Activated CD8-positive, alpha-beta memory T cell treated with anti-CD3 and anti-CD28 coated beads, Interleukin-2, amount 50 U/mL, for 48 hours (primary cell): ENCODE measurements at places on chromosomes 3 and 15.

DNA sequence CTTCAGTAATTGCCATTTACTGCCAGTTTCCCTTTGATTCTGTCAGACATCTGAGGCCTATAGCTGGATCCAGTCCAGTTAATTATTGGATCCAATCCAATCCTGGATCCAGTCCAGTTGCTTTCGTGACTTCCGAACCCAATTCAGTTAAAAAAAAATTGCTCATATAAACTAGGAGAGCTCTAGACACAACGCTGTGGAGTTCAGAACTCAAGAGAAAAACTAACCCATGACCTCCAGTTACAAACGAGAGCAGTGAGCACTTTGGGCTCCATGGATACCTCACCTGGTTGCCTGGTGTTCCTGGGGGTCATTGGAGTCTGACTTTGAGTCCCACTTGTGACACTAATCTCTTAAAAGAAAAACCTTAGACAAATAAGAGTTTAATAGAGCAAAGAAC is 269.8 kb downstream of the THSD4 start:
- DNase-seq: no peak

- no peak for DNase-seq
Measured at GRCh38 chr15:57112178-57112577, 193.7 kb downstream of the TCF12 start.

DNA sequence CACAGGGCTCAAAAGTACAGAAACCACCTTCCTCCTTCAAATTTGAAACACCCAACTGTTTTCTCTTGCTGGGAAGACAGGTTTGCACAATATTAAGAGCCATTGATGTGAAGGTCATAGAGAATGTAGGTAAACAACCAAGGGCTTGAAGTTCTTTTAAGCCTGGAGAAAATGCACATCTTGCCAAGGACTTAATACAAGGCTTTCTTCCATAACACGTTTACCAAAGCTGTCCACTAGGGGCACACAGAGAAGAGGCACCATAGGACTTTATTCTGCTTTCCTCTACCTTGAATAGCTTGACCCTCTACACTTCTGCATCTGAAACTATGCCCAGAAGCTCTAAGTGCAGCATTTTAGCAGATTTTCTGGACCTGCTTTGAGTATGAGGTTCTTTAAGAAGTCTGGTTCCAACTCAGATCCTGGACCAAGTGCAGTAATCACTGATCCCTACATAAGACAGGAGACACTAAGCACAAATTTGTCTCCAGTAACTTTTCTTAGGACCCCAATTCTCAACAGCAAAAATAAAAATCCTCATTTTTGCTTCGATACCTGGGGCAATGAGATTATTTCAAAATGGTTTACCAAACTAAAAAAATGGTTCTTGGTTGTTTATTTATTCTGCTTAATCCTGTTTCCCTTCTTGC is 138.0 kb downstream of the FBN1 start:
- DNase-seq: no peak

DNA sequence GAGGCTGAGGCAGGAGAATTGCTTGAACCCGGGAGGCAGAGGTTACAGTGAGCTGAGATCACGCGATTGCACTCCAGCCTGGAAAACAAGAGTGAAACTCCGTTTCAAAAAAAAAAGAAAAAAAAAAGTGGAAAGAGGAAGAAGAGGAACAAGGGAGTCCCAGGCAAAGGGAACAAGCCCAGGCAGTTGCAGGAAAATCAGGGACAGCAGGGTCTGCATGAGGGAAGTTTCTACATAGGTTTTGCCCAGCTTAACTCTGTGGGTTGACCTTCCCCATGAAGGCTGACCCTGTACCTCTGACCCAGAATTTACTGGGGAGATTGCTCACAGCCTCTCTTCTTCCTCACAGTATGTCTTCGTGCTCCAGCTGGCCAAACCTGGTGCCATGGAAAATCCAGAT is 12.3 kb downstream of the RBP1 start:
- DNase-seq: no peak

DNA sequence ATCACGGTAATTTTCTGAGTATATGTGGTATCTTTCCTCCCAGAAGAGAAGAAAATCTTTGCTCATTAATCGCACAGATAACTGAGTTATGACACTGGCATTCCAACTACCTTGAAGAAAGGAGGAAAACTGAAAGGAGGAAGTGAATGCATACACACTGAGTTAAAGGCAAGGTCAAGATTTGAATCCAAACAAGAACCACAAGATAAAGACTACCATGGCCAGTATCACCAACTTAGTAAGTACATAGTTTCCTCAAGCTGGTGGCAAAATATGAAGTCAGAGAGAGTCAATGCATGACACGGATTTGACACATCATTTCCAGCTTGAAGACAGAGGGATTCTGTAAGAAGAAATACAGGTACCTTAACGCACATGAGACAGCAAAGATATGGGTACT is 287.5 kb downstream of the ULK4 start:
- DNase-seq: no peak

DNA sequence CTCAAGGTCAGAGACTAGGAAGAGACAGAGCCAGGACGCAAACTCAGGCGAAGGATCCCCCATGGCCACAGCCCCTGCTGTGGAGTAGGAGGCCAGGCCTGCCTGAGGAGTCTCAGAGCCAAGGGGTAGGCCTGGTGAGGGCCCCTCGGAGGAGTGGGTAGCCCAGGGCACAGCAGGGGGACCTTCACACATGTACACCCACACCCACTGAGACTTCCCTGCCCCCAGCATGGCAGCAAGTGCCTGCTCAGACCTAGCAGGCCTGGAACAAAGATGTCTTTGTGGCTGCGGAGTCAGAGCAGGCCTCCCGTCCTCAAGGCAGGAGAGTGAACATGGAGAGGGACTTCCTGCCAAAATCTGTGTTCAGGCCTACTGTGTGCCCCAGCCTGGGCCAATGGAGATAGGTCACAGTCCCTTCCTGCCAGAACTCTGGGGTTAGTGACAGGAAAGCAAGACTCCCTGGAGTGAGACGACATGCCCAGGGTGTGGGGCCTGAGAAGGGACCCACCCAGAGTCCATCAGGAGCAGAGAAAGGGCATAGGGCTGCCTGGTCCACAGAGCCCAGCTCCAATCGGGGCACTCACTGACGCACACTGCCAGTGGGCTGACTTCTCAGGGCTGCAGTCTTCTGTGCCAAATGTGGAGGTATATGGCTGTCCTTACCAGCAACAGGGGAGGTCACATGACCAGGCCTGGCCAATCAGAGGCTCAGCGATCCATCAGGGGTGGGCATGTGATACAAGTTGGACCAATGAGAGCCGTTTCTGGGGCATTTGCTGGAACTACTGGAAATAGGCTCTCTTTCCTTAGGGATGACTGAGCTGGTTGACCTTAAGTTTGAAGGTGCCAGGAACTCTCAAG is 2.3 kb downstream of the GRIP2 start:
- DNase-seq: no peak

DNA sequence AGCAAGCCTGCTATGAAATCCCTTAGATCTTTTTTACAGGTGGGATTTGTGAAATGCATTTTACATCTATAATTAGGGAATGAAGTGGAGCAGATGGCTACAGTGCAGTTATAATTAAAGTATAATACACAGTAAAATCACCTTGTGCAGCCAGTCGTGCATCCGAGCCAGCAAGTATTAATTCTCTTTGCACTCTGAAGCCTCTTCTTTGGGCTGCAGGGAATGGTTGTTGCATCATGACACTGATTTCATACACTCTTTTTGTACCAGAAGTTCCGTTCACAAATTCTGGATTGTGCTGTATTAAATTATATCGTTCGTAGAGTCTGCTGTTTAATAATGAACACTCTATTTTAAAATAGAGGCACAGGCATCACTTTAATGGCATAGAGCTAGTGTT is 28.7 kb upstream of the TP63 start:
- DNase-seq: no peak

- no peak for DNase-seq
Measured at GRCh38 chr15:45551676-45552075, 29.1 kb upstream of the SLC30A4 start.

DNA sequence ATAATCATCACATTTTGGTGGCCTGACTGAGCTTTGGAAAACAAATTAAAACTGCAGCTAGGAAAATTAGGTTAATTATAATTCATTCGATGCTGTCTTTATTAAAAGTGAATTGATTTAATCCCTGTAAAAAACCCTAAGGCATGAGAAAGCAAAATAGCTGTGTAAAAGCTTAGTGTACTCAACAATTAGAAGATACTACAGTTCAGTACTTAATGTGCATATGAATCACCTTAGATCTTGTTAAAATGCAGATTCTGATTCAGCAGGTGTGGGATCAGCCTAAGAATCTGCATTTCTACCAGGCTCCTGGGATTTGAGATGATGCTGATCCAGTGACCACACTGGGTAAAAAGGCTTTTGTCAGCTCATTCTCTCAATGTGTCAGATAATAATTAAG is 559.9 kb upstream of the GOLIM4 start:
- DNase-seq: no peak

- DNase-seq: no peak
Measured at GRCh38 chr3:188268336-188268735, 114.4 kb downstream of the LPP start.

DNA sequence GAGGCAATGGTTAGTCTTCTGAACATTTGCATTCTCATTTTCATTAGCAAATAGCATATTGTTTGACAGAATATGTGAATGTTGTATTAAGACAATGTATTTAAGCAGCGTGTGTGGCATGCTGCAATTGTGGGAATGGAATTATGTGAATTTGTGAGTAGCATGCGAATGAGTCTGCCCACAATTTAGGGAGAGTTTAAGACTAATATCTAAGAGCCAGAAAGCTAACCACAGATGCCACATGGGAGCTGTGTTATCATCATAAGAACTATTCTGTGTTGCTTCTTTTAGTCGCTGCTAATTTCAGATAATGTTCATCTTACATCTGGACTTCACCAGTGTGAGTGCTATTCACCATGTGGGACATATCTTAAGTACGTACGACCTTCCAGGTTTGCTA is 494.5 kb downstream of the RBMS3 start:
- DNase-seq: no peak

- DNase-seq: no peak
Measured at GRCh38 chr3:194468086-194468485, 18.7 kb downstream of the ATP13A3 start.

DNA sequence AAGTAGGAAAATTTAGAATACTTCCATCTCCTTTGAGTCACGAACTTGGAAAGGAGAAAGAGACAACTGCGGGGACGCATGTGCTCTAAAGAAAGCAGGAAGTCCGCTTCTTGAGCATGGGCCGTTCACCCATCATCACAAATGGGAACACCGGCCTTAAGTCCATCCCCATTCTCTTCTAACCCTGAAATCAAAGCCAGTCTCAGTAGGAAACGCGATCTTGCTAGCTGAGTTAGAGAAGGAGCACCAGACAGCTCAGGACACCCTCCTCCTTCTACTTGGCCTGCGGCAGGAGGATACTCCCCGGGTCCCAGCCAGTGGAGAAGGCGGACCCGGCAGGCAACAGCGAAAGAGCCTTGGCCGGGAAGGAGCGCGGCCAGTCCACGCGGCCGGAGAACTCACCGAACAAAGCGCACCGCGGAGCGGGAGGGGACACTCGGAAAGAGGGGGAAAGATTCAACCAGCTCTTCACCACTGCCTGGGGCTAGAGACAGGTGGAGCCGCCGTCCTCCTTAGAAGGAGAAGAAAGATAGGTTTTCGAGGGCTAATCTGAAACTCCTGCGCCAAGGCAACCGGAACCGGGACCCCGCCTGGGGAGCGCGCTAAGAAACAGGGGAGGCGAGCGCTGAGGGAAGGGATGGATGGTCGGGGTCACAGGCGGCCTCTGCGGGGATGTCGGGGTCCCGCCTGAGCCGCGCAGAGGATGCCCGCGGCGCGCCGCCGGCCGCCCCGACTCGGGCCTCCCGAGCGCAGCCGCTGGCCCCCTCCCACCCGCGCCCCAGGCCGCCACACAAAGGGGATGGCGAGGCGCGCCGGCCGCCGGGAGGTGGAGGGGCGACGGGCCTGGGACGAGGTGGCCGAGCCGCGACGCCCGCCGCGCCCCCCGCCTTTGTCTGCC is 818 bp downstream of the SLC4A7 start:
- DNase-seq: peak; percentile 77

DNA sequence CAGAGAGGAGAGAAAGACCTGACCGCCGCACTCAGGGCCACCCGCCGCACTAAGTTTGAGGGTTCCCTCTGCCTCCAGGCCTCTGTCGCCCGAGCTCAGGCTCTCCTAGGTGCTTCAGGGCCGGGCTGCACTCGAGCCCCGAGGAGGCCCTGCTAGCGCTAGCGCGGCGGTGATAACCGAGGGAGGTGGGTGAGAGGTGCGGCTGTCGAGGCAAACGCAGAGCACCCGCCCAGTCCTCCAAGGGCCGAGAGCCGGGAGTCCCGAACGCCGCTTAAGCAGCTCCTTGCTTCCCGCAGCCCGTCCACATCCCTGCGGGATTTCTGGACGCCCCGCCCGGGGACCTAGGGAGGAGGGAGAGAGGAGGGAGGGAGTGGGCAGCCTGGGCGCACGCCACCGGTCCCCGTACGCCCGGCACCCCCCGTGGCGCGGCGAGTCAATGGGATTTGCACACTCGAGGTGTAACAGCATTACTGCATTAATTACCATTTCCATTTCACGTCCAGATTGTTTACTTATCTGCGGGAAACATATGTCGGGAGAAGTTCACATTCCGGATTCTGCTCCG is 6.8 kb downstream of the SOX14 start:
- peak; percentile 53 for DNase-seq

DNA sequence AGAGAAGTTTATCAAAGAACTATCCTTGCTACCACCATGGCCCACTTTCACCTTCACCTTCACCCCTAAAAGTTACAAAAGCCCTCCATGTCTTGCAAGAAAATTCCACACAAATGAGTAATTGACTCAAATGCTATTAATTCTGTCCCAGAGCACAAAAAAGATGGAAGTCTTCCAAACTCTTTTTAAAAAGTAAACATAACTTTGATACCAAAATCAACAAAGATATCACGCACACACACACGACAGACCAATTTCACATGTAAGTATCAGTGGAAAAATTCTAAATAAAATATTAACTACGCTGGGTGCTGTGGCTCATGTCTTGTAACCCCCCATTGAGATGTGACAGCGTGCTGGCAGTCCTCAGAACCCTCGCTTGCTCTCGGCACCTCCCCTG is 1.1 kb upstream of the MCCC1 start:
- DNase-seq: no peak

GRCh38 chr3:11138371-11138770 is 15.9 kb upstream of the HRH1 start:
- no peak for DNase-seq

DNA sequence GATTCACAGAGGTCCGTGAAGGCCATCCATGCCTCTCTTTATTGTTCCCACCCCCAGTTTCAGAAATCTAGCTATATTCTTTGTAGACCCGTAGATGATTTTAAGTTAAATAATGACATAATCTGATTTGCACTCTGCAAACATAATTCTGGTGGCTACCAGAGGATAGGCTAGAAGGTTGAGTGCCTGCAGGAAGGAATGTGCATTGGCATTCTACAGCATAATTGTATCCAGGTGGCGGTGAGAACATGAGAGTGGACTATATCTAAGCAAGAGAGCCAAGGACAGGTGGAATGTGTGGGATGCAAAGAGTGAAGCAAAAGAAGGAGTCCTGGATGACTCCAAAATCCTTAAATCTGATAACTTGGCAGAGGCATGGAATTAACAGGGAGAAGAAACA is 298.5 kb upstream of the MME start:
- DNase-seq: no peak
